Foreskin fibroblast (primary cell): ENCODE measurements at places on chromosomes 5 and 9.

- no peak for DNase-seq
Measured at GRCh38 chr9:14146201-14146874, 167.6 kb downstream of the NFIB start.

DNA sequence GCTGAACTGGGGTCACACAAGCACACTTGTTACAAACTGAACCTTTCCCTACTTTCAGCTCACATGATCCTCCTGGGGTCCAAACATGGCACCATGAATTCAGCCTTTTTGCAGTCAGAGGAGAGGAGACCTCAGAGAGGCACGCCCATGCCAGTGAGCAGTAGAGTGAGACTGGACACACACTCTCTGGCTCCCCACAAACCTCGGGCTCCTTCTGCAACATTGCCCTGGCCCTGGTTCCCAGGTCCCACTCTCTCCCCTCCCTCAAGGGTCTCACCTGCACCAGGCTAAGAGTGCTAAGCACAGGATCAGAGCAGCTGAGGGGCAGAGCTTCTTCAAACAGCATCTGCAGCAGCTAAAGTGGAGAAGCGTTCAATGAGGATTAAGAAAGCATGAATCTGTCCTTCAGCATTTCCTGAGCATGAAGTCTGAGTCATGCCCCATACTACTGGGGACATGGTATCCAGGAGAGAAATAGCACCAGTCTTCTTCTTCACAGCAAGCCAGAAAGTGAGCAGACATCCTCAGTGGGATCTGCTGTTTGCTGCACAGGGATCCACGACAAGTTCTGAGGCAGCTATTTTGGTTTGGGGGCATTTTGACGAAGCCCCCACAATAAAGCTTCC is 27.2 kb downstream of the SLC35A4 start:
- peak; percentile 35 for DNase-seq

- no peak for DNase-seq
Measured at GRCh38 chr9:133233681-133234432, 24.8 kb upstream of the OBP2B start.

DNA sequence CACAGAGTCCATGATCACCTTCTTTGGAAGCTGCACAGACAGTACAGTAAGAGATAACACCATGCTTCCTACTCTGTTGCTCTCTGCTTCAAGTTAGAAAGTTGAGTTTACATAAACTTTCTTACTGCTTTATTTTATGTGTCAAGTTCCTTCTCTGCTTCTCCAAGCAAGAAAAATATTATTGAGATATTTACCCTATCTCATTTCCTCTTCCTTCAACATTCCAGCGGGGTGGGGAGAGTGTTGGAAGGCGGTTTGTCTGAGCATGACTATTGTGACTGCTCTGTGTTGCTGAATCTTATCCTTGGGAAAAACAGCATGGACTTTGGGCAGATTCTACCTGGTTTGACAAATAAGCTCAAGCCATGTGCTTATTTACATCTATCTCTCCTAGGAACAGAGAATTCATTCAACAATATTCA is 66.9 kb upstream of the EPB41L4A start:
- DNase-seq = no peak

DNA sequence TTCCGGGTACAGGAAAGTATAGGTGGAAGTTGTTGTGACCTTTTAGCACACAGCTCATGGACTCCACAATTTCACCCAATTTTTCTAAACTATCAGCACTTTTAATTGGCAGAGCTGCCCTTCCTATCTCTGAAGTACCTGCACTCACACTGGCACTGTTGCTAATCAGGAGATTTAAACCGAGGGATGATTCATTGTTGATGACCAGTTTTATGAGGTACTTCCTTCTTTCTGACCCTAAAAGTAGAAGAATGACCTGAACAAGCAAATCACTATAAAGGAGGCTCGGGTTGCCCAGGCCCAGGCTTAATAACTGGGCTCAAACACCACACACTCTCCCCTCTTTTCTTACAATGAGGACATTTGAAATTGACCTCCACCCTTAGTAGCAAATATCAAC is 105.9 kb downstream of the KCNN2 start:
- peak; percentile 20 for DNase-seq

DNA sequence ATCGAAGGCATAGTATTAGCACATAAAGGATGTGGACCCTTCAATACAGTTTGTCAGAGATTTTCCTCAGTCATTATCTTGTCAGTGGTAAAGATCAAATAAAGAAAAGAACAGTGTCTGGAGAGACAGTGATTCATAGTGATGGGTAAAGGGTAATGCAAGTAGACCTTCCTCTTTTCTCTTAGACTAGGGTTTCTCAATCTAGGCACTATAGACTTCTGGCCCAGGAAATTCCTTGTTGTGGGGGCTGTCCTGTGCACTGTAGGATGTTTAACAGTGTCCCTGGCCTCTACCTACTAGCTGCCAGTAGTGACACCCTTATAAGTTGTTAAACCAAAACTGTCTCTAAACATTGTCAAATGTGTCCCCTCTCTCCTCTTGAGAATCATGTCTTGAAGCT is 6.9 kb downstream of the CAMK4 start:
- DNase-seq = no peak

DNA sequence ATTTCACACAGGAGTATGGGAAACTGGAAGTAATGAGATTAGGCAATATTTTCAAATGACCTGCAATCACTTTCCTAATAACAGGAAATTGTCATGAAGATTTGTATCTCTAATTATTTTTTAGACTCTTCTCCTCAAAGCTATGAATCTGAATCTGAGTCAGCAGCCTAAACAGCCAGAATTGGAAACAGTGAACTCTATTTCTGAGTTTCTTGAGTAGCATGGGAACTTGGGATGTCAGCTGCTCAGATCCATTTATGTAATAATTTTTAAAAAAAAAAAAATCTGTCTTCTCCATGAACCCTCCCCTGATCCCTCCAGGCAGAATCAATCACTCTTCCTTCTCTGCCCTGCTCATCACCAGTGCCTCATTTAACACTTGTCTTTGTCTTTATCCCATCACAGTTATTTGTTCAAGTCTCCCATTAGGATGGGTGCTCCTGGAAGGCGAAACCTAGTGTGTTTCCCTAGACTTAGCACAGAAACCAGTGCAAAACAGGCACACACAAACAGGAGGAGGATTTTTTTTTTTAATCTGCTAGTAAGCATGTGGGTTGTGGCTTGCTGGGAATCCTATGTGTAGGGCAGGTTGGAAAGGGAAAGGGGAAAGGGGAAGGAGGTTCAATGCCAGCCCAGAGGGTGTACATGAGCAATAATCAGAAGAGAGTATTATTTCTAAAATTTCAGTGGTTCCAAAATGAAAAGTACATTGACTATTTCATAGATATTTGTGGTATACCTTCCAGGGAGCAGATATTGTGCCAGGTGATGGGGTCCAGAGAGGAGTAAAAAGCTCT is 186.8 kb downstream of the TTLL11 start:
- peak; percentile 74 for DNase-seq

DNA sequence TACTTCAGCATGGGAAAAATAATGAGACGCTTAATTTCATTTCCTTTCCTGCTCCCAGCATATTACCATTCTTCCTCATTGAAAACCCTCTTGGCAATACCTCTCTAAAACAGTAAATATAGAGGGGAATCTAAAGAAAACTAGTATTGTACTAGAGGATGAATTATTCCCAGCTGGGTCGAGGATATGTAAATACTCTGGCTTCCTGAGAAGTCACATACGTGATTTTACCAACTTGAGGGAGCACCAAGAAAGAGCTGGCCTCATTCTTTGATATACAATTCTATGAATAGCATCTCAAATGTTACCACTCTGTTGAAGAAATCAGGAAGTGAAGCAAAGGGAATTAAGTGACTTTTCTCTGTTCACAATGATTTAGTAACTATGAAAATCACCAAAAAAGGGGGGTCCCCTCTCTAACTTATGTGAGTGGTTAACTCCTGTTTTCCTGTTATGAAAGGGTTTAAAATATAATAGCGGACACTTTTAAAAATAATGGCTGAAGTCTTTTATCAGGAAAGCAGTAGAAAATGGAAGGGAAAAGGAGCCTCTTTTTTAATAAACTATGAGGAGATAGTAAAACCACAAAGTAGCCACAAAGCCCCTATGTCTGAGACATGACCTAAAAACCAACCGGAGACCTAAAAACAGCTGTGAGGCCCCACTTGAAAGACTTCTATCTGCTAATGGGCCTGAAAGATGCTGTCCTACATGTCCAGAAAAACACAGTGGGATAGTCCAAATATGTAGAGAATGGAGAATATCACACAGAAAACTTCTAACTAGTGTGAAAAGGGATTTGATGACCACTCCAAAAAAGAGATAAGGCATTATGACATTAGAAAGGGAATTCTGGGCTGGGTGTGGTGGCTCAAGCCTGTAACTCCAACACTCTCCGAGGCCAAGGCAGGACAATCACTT is 42.6 kb downstream of the LPAR1 start:
- no peak for DNase-seq

DNA sequence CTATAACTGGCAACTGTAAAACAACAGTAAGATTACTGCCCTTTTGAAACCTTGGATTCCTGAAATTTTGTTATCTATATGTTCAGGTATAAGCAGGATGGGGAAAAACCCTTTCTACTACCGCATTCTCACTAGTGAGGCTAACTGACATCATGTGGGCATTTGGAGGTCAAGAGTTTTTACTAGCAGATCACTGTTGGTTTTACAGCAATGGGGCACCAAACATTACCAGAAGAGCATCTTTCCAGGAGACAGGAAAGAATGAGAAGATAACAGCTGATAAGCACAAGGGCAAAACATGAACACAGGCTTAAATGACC is 20.9 kb upstream of the TTC33 start:
- DNase-seq = no peak

DNA sequence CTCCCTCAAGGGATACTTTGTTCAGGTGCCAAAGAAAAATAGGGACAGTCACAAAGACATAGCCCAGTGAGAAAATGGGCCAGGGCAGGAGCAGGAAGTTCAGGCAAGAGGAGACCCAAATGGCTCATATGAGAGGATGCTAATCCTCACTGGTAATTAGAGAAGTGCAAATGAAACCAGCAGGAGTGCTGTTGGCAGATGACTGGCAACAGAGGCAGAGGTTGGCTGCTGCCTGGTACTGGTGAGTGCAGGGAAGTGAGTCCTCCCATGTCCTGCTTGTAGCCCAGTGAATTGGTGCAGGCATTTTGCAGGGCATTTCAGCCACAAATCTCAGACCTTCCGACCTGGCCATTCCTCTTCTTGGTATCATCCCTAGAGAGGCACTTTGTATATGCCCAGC is 23.5 kb downstream of the ODF2 start:
- no peak for DNase-seq

GRCh38 chr5:4640795-4641194 is 499.3 kb upstream of the ADAMTS16 start:
- no peak for DNase-seq

- DNase-seq = no peak
Measured at GRCh38 chr9:11701706-11702105, 991.5 kb upstream of the TYRP1 start.

GRCh38 chr5:126023994-126024441 is 399.2 kb upstream of the GRAMD2B start:
- no peak for DNase-seq

- DNase-seq = no peak
Measured at GRCh38 chr5:88840495-88840894, 42.5 kb downstream of the MEF2C start.

DNA sequence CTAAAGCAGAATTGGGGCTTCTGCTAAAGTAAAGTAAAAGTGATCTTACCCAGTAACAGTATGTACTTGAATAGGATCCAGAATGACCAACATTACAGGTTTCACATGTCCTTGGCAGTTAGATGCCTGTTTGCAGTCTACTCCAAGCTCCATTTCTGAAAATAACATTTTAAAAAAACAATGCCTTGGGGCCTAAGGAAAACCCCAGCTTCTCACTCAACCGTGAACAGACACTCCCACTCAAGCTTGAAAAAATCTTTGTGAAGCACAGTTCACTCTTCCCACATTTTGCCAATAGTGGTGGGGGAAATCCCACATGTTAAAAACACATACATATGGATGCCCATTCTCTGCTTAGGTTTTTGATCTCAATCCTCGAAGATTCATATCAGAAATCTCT is 304.1 kb downstream of the ARRDC3 start:
- peak; percentile 26 for DNase-seq

DNA sequence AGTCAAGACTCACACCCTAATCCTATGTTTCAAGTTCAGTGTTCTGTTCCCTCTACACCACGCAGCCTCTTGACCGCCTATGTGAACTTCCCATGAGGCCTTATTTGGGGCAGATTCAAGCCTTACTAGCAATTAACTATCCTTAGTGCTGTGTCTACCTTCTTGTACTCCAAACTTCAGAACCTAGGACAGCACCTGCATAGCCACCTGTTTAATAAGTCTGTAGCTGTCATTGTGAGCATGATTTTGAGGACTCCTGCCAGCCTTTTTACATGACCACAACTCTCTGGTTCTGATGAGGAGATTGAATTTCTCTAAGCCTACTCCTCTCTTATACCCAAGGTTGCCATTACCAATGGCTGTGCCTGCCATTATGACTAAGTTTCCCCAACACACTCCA is 50.8 kb upstream of the PCSK1 start:
- DNase-seq = peak; percentile 58
